ENCODE measurements at places on chromosomes 5 and 9. TPM values are rescaled to one million over a fixed set of nuclear protein-coding genes. Genes with fewer than 3 reads are reported as not detected.

Gene RNF38
- total RNA-seq = 14.6 TPM

Gene PCDHB3
- total RNA-seq = 0.66 TPM

Gene OTP
- total RNA-seq = not detected

Gene IL13
- total RNA-seq = not detected

Gene CCDC152
- total RNA-seq = 0.44 TPM

Gene PHF2
- 14.5 TPM for total RNA-seq
